Left renal cortex interstitium (tissue), 4 donors: ENCODE measurements at places on chromosomes 5 and 9. TPM values are rescaled to one million over a fixed set of nuclear protein-coding genes. Genes with fewer than 3 reads are reported as not detected.

CKMT2 gene
- 11.1 TPM for polyA plus RNA-seq

GRCh38 chr5:54098267-54098666 lies 212.1 kb downstream of the ARL15 start:
- no peak for DNase-seq

DNA sequence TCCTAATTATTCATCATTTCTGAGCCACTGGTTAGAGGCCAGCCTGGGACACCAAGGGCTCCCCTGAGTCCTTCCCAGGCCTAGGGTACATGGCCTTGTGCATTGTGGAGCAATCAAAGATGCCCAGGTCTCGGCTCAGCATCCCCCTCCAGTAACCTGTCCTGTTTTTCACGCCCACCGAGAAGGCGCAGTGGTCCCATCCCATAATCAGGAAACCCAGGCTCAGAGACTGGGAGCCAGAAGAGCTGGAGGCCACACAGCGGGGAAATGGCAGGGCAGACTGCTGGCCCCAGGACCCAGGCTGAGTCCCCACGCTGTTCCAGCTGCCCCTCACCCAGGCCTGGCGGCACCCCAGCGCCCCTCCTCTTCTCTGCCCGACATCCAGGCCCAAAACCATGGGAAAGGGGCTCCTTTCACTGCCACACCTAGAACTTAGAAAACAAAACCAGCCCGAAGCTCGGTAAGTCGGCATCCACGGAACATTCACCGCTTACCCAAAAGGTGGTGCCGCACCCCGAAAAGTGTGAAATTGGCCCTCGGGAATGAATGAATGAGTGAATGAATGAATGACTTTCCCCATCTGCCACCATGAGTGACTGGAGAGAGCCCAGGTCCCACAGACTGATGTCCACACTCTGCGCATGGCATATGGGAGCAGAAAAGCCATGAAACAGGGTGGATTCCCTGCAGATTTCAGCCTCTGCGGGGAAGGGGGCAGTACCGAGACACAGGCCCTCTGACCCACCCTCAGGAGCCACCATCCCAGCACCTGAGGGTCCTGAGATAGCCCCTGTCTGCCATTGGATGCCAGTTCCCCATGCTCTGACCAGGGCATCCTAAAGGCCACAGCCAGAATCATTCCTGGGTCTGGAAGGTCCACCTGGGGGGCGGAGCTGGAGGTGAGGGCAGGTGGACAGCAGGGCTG lies 132.5 kb downstream of the OLFM1 start:
- DNase-seq: no peak

DNA sequence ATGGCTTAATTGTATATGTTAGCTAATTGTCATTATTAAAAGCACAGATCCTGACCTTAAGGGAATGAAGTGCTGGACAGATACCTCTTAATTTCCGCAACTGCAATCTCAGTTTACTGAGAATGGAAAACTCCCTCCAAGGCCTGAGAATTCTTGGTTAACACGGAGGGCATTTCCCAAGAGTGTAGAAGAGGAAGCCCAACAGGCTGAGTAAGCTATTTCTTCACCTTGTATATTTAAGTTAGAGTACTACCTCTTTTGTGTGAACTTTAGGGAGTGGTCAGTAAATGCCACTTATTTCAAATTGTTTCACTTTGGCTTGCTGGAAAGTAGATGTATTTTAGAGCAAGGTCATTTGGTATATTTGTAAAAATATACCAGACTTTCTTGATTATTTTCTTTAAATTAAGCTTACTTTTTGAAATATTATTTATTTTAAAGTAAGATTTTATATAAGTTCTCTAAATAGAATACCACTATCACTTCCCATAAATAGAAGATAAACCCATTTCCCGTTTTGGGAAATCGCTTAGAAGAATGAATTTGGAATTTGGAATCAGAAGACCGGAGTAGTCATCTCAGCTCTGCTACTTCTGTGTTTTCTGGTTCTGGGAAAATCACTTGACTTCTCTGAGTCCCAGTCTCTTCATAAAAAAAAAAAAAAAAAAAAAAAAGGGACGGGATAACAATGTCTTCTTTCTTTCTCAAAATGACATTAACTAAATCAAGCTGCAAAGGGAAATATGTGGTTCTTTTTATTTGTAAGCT lies 26.0 kb upstream of the C9orf72 start:
- DNase-seq: no peak

GRCh38 chr9:16526380-16526779 lies 344.1 kb downstream of the BNC2 start:
- DNase-seq: no peak

DNA sequence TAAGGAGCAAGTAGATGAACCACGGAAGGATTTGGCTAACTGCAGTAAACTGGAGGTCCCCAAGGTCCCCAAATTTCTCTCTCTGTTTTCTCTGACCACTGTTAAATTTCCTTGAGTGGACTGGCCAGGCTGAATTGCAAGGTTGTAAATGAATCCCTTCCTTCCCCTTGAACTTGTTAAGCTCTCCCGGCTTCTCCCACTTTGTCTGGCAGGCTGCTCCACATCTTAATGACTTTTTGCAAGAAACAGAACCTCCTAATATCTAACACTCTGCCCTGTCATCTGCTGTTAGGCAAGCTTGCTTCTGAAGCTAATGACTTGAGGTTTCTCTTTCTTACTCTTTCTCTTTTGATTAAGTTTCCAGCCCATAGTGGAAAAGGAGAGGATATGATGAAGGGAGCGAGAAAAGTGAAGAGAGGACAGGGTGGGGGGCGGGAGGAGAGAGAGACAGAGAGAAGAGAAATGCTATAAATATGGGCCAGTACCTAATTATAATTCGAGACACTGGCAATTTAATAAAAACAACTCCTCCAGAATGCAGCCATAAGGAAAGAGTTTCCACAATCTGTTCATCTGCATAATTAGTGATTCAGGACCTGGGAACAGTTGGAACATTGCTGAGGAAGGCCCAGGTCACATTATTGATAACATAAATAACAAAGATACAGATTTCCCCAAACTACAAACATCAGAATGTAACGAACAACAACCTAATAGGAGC lies 437.3 kb upstream of the MPDZ start:
- DNase-seq: no peak

SLC6A7 gene
- not detected for polyA plus RNA-seq

- no peak for DNase-seq
Observed at GRCh38 chr9:137030006-137030405, 1.9 kb downstream of the FUT7 start.

DNA sequence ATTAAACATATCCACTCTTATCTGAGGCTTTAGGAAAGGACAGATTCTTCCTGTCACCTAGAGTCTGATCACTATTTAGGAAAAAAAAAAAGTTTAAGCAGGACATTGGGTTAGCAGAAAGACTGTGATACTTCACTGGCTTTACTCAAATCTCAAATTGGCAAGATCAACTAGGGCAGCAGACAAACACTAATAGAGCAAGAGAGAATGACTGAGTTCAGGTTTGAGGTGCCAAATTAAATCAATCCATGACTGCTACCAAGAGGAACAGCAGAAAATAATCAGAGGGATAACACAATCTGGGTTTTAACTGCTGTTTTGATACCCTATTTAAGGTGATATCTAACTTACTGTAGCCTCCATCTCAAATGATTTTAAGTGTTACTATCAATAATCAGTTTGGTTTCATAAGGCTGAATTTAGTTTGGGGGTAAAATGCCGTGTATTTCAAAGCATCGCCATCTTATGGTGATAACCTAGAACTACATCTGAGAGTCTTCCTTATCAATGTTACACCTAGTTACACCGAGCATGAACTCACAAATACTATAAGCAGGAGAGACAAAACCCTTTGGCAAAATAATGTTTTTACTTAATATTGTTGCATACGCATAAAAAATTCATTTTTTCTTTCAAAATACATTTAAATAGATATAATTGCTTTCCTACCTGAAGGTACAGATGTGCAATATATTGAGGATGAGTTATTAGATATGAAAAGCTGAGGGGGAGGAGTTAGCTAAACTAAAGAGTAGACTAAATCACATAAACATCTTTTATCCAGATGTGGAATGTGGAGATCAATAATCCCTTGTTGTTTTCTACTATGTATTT lies 286.4 kb upstream of the CDH12 start:
- DNase-seq: no peak

- DNase-seq: no peak
Observed at GRCh38 chr9:137606005-137606621, 627 bp downstream of the ARRDC1 start.

DNM1 gene
- 246 TPM for polyA plus RNA-seq

DNA sequence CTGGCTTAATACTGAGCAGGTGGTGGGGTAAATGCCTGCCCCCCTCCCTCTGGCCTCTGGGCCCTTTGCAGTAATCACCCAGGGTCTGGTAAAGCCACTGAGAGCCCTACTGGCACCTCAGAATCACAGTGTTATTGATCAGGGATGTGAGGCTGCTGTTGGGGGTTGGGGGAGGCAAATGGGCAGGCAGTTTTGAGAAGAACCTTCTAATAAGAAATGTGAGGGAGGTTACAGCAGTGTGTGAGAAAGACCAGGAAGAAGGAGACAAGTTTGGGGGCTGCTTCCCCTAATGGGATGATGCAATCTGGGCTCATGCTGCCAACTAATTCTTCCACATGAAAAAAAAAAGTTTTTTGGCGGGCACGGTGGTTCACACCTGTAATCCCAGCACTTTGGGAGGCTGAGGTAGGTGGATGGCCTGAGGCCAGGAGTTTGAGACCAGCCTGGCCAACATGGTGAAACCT lies 3.1 kb upstream of the B4GALT7 start:
- DNase-seq: no peak

FBLL1 gene
- polyA plus RNA-seq: 0.35 TPM

- DNase-seq: no peak
Observed at GRCh38 chr5:177606071-177607051, 6.4 kb downstream of the B4GALT7 start.

GRCh38 chr5:124698770-124699169 lies 47.7 kb downstream of the ZNF608 start:
- no peak for DNase-seq

GRCh38 chr9:124394167-124394566 lies 21.1 kb downstream of the PSMB7 start:
- no peak for DNase-seq

DNA sequence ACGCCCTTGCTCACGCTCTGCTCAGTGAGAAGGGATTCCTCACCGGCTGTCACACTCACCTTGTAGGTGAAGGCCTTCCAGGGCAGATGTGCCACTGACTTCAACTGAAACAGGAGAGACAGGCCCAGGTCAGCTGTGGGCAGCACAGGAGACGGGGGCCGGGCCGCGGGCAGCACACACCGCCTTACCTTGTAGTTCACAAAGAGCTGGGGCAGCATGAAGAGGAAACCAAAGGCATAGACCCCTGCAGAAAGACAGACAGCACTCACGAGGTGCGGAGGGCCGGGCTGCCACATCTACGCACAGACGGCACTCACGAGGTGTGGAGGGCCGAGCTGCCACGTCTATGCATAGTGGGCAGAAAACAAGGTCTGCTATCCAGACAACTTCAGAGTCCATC lies 23.3 kb downstream of the CLPTM1L start:
- no peak for DNase-seq

PCDHA1 gene
- polyA plus RNA-seq: not detected

DNA sequence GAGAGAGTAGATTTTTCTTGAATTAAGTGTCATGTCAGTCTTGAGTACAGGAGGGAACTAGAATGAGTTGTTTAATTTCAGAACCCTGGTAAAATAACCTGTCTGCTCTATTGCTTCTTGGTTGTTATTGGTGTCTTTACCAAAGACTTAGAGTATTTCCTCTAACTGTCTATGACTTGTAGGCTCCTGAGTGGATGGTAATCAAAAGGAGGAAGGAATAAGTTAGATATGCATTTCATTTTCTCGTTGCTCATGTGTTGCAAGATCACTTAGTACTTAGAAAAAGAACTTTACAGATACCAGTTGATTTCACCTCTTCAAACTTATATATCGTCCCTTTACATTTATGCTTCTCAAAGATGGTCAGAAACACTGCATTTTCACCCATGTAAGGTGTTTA lies 31.1 kb downstream of the UHRF2 start:
- DNase-seq: no peak

IL13 gene
- not detected for polyA plus RNA-seq

DNA sequence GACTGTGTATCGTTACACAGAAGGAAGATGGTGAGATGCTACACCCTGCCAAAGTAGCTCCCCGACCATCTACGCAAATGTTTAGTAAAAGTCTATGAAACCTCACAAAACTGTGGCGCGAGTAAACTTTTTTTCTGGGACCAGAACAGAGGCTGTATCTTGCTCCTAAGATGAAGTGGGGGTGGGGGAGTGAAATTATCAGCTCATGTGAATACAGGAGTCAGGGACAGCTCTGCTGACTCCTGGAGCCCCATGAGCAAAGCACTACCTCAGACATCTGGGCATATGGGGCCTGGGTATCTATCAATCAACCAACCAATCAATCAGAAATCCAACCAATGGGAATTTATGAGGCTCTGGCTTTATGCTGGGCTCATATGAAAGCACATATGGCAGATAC lies 138.6 kb upstream of the RANBP3L start:
- no peak for DNase-seq

DNA sequence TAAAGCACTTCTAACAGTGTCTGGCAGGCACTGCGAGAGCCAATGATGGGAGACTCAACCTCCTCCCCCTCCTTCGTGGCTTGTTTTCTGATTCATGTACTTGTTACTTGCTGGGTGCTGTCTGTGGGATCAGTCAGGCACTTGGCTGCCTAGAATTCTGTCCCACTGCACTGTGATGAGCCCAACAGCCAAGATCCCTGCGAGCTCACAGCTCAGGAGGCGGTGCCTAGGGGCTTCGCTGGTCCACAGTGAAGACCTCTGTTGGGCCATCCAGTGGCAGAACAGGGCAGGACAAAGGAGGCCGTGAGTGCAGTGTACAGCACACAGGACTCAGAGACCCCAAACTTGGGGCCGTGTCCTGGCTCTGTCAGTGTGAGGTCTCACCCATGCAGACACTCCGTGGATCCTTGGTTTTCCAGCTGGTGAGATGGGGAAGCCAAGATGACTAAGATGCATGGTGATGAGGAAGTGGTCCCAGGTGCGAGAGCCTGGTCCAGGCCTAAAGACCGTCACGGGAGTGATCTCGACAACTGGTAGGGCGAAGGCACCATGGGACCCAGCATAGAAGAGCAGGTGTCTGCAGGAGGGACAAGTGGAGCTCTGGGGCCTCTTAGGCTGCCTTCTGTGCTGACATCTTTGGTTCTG lies 19.5 kb downstream of the MYMK start:
- no peak for DNase-seq

EXOC3 gene
- polyA plus RNA-seq: 77.3 TPM

MEIKIN gene
- not detected for polyA plus RNA-seq

DNA sequence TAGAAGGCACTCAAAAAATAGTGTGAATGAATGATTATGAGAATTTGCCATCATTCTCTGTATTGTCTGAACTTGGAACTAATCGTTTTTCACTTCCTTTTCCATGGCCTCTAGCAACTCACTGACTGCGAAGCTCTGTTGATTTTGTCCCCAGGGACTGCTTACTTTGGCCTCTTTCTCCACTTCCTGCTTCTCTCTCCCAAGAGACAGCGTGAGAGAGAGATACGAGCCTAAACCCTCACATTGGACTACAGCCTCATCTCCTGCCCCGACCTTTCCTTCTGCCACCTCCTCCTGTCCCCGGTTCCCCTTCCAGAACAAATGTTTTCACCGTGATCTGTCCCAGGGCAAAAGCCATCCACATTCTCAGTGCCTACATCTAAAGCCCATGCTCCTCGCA lies 300.8 kb upstream of the PANK3 start:
- DNase-seq: no peak

- DNase-seq: no peak
Observed at GRCh38 chr9:134814598-134815215, 65.9 kb upstream of the FCN2 start.

OCLN gene
- 43.8 TPM for polyA plus RNA-seq

GRCh38 chr5:103119070-103119764 lies 721 bp downstream of the GIN1 start:
- DNase-seq: no peak

GRCh38 chr9:109453210-109453842 lies 44.8 kb downstream of the PTPN3 start:
- DNase-seq: no peak

- DNase-seq: no peak
Observed at GRCh38 chr5:96350678-96351077, 82.4 kb downstream of the PCSK1 start.
